ENCODE measurements at places on chromosomes 4 and X.

GRCh38 chr4:6902318-6903042 is 7.1 kb upstream of the TBC1D14 start:
- DNase-seq: no peak

- DNase-seq: no peak
Observed at GRCh38 chr4:47415719-47416118, 47.8 kb downstream of the COMMD8 start.

- no peak for DNase-seq
Observed at GRCh38 chr4:120555058-120555457, 367.5 kb downstream of the PRDM5 start.

GRCh38 chr4:67684839-67685531 is 16.0 kb downstream of the UBA6 start:
- DNase-seq: no peak

DNA sequence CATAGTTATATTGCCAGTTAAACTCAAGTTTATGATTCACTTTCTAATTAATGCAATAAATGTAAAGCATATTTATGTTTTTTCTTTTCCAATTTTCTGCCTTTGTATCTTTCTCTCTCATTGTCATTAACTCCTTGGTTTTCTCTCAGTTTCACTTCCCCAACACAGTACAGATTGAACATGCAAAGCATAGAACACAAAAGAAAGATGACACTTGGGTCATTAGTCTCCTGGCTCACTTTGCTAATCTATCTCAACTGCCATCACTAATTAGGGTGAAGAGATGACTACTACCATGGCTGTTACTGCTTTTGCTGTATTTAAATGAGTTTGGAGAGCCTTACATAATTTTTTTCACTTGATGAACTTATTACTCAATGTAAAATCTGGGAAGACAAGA is 12.3 kb upstream of the NAA11 start:
- no peak for DNase-seq

- DNase-seq: peak; percentile 42
Observed at GRCh38 chr4:77347351-77347966, 190.5 kb downstream of the CCNG2 start.

GRCh38 chrX:34879346-34879745 is 63.2 kb upstream of the FAM47B start:
- no peak for DNase-seq

DNA sequence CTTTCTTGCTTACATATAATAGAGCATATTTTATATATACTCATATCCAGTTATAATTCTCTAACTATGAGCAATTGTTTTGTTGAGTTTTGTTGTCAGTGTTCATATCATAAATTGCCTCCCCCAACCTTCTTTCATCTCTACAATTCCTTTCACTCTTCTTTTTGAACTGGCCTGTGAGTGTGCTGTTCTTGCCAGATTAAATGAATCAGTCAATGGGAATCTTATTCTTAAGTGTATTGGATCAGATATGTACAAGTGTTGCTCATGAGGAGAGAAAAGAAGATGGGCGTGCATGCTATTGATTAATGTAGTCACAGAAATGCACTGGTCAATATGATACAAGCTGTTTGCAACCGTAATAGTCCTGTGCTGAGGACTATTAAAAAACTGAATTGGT is 728.1 kb upstream of the MAGEB2 start:
- DNase-seq: no peak

- no peak for DNase-seq
Observed at GRCh38 chr4:123876671-123877101, 480.1 kb downstream of the SPRY1 start.

DNA sequence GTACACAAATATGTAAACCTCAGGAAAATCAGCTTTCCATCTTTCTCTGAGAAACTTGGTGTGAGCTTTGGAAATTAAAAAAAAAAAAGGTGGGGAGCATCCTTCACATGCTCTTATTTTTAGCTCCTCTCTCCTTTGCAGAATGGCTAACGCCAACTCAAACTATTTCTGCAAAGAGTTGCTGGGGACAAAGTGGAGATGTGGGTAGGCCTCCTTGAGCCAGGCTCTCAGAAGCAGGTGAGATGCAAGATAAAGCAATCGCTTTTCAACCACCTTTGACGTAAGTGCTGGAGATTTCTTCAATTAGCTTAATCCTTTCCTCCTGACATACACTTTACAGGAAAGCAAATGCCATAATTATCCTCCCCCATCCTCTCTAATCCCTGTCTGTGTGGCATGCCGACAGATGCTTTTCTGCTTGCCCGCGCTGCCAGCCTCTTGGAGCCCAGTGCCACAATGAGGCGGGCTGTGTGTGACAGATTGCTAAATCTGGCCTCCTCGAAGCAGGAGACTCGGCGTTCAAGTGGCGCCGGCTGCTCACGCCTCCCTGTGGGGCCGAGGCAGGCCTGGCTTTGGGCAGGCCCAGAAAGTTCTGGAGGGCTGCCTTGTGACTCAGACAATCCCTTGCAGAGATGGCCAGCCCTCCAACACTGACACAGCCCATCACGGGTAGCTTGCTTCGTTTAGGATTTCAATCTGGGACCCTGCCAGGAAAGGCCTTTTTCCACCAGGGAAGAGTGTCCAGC is 64.9 kb upstream of the SOD3 start:
- DNase-seq: no peak

- DNase-seq: no peak
Observed at GRCh38 chr4:97577004-97577403, 566.3 kb downstream of the STPG2 start.

- no peak for DNase-seq
Observed at GRCh38 chr4:84495118-84495793, 3.8 kb downstream of the NKX6-1 start.

DNA sequence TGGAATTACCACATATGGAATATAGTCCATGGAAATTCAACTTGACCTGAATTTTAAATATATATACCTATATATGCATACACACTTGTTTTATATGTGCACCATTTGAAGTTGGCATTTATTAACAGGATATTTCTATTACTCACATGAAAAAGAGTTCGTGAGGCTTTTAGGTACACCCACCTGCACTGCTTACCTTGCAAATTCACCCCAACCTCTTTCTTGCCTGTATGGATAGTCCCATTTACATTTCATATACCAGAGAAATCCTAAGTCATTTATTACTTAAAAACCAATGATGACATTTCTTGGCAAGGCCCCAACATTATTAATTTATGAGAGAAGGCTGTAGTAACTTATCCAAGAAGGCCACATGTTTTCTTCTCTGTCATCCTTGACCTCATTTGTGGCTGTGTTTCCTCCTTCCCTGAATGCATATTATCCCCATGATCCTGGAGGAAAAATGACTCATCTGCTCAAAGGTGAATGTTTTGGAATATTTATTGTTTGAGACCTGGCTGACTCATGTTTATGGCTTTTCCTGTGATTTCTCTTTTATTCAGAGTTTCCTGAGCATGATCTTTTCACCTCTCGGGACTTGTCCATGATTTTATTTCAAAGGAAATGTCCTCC is 62.2 kb upstream of the FAM241A start:
- DNase-seq: no peak

DNA sequence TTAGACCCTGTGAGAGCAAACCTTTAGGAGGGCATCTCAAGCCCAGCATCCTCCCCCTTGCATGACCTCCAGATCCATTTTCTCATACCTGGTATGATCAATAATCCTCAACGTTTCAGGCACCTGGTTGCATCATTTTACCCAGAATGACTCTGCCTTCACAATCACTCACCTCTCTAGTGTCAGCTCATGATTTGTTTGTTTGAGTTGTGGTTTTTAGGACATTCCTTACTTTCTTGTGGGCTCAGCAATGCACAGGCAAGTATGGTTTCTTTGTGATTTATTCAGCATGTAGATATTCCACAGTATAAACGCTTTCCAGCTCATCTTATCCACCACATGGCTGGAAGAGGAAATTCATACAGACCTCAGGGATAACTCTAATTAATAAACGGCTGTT is 93.6 kb upstream of the CPEB2 start:
- DNase-seq: no peak

- DNase-seq: no peak
Observed at GRCh38 chr4:137707626-137708025, 175.3 kb upstream of the PCDH18 start.

DNA sequence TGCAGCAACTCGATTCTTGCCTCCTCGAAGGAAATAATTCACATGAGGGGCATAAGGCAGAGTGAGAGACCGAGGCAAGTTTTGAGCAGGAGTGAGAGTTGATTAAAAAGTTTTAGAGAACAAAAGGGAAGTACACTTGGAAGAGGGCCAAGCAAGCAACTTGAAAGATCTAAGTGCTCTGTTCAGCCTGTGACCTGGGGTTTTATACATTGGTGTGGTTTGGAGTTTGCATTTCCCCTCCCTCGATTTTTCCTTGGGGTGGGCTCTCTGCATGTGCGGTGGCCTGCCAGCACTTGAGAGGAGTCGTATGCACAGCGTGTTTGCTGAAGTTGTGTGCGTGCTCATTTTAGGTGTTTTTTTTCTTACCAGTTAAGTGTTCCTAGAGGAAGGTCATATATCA is 356.4 kb downstream of the KLHL4 start:
- no peak for DNase-seq

GRCh38 chr4:157052429-157053040 is 23.4 kb upstream of the GLRB start:
- DNase-seq: no peak

DNA sequence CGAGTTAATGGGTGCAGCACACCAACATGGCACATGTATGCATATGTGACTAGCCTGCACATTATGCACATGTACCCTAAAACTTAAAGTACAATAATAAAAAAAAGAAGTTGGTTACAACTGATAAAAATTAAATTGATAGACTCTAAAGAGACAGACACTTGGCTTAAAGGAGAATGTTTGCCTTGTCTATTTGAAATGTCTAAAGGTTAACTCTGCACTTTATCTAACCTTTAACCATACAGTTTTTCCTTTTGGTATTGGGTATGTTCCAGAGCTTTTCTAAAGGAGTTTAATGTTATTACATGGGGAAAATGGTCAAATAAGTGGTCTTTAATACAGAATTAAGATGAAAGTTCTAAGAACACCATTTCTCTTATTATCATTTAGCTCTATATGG is 145.1 kb upstream of the HCCS start:
- no peak for DNase-seq

GRCh38 chrX:155993421-155993820 is 4.1 kb upstream of the IL9R start:
- DNase-seq: no peak

DNA sequence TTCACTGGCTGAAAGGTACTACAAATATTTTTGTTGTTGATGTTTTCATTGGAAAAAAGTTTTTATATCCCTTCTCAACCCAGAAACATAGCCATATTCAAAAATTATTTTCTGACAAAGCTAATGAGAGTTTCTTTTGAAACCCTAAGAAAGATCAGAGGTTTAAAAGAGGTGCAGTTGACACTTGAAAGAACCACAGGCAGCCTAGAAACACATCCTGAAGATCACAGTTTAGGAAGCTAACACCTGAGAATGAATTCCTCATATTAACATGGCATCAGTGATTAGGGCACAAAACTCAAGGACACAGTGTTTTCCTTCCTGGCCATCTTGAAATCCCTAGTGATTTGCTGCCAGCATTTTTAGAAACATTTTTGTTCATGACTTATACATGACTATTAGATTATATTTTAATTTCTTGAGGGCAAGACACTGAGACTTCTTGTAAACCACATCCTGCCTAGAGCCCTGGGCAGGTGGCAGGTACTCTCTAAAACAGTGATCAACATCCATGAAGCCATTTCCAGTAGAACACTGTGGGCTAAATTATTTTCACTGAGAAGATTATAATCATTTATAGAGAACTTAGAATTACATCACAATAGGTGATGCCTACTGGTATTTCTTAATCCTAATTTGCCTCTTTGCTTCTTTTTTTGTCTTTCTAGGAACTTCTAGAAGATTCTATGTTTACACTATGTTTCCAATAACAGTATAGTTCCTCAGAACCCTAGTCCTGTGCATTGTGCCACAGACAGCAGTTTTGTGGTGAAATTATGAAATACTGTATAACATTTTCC is 80.0 kb downstream of the ARSJ start:
- no peak for DNase-seq

- DNase-seq: peak; percentile 63
Observed at GRCh38 chr4:141158219-141158618, 24.9 kb upstream of the RNF150 start.

DNA sequence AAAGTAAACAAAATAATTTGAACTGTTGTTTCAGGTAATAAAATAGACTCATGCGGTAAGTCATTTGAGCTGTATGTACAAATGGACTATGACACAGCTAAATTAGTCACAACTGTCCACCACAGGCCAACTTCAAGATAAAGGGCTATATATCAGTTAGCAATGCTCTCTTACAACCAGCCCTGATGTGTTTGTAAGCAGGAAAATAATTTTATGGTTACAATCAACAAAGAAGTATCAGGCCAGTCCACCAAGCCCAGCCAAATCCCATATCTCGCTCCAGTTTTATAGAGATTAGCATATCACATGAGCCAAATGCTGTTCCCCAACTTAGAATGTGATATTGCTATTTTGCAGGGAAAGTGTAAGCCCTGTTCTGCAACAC is 511 bp upstream of the DUSP21 start:
- DNase-seq: peak; percentile 91

DNA sequence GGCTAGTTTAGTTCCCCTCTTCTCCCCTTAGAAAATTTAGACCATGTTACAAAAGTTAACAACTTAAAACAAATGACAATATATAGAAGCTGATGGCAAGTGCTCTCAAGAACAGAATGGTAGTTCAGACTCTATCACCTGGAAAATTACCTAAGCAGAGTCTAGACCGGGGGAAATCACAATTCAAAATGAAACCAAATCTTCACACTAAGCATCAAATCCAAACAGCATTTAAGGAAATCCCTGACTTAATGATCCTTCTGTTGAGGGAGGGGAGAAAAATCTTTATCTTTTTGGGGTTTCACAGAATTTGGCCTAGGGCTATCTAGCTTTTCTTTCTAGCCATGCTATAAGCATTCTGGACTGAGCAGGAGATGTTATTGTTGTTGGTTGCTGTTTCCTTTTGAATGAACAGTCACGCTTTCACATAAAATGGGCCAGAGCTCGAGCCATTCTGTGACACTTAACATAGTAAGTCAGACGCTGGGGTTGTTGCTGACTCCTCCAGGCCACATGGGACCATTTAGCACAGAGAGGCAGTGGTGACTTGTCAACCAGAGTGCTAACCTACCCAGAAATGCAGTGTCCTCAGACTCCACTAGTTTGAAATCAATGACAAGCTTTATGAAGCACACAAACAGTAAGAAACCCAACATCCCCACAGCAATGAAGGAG is 16.0 kb upstream of the LSM6 start:
- DNase-seq: no peak

GRCh38 chr4:19021617-19022016 is 1000.1 kb upstream of the LCORL start:
- no peak for DNase-seq

DNA sequence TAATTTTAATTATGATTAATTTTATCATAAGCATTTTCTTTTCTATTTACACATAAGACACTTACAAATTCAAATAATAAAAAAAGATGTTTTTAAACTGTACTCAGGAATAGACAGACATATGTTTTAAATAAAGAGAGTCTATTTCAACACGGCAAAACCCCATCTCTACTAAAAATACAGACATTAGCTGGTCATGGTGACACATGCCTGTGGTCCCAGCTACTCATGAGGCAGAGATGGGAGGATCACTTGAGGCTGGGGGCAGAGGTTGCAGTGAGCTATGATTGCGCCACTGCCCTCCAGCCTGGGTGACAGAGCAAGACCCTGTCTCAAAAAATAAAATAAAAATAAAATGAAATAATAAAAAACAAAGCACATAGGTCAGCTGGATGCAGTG is 14.8 kb downstream of the FAM9B start:
- DNase-seq: no peak

GRCh38 chr4:153771046-153771445 is 11.2 kb upstream of the RNF175 start:
- DNase-seq: peak; percentile 41

Data from hematopoietic multipotent progenitor cell treated with erythropoietin and hydrocortisone succinate and interleukin-3 and kit ligand, for 8 days (in vitro differentiated cells).